Kasumi-1 (cell line): ENCODE measurements at places on chromosomes 1 and 21.

- no peak for DNase-seq
Measured at GRCh38 chr1:107991371-107992066, 26.5 kb upstream of the VAV3 start.

DNA sequence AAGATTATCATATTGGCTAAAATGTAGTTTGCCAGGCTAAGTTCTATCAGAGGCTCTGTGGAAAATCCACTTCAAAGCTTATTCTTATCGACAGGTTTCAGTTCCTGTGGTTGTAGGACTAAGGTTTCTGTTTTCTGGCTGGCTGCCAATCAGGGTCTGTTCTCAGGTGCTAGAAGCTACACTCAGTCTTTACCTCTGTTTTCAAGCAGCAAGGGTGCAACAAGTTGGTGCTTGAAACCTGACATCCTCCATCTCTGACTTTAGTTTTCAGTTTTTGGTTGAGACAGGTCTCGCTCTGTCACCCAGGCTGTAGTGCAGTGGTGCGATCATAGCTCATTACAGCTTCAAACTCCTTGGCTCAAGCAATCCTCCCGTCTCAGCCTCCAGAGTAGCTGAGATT, 15.3 kb upstream of the TMCO2 start:
- DNase-seq: no peak

DNA sequence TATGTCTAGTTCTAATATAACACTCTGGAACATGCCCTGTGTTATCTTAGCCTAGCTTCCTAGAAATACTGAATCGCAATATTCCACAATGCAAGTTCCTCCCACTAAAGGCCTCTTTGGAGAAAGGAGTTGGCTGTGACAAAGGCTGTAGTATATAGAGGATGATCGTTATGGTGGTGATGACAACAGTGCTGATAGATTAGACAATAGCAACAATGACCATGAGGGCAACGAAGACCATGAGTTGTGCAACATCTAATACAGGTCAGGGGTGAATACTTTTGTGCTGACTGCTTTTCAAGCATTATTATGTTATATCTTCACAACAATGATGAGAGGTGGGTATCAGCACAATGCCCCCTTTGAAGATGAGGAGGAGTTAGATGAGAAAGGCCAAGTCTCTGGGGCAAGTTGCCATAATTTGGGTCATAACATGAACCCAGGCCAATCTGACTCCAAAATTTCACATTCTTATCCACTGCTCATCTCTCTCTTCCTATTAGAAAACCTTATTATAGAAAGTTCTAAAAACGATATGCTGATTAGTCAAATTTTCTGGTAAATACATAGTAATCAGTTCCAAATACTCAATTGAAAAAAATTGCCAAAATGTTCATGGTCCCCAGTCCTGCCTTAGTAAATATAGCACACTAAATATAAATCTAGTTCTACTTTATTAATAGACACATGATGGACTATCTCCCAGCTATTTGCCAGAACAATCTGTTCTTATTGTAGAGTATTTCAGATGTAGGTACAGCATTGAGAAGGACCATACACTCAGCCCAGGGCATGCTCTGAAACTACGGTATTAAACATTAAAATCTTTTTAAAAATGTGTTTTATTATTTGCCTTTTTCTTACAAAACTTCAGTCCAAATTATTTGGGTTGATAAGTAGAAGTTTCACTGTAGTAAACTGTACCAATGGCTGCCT, 37.5 kb downstream of the HIVEP3 start:
- no peak for DNase-seq

GRCh38 chr1:11929849-11930248, 3.6 kb upstream of the KIAA2013 start:
- peak; percentile 79 for DNase-seq

DNA sequence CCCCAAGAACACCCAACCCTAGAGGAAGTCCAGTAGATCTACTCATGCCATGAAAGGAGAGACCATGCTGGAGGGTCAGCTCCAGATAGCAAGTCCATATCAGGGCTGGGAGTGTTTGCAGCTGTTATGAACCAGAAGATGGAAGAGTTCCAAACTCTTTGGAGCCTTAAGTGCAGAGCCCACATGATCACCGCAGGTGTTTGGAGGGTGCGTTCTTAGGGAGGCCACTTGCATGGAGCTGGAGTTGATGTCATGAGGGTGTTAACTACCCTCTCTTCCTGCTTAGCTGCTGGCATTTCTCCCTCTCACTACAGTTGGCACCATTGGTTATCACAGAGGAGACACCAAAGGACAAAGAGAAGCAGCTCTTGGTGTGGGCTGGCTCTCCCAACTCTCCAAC, 616.9 kb downstream of the AJAP1 start:
- DNase-seq: no peak

- DNase-seq: no peak
Measured at GRCh38 chr21:42352441-42353095, 1.8 kb upstream of the TFF2 start.

- no peak for DNase-seq
Measured at GRCh38 chr1:53541263-53541625, 82.0 kb downstream of the DMRTB1 start.

DNA sequence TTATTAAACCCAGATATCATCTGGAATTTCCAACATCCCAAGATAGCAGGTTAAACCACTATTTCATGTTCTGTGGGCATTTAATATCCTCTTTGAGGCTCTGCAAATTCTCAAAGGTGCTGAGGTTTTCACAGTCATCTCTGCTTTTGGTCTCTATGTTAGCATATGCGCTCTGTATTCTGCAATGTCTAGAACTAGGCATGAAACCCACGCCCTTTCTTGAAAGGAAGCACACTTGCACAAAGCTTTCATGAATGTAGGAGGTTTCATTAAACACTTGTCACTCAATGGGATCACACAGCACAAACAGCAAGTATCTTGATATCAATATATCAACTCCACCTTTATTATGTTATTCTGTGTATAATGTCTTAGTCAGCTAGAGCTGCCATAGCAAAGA, 172.0 kb upstream of the USP24 start:
- no peak for DNase-seq

DNA sequence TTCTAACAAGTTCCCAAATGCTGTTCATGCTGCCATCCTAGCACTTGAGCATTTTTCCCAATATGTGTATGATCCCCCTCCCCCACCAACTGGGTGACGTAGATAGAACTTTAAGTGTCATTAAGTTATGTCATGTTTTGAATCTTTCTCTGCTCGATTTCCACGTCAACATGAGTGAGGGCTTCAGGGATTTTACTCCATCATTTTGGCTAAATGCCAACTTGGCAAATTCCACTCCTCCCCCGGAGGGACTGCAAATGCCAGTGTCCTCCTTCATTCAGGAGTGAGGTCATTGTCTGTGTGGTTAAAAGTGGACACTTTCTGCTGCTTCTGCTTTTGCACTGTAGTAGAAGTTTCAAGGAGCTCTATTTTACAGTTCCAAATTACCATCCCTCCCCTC, 201.7 kb downstream of the FGGY start:
- peak; percentile 20 for DNase-seq

DNA sequence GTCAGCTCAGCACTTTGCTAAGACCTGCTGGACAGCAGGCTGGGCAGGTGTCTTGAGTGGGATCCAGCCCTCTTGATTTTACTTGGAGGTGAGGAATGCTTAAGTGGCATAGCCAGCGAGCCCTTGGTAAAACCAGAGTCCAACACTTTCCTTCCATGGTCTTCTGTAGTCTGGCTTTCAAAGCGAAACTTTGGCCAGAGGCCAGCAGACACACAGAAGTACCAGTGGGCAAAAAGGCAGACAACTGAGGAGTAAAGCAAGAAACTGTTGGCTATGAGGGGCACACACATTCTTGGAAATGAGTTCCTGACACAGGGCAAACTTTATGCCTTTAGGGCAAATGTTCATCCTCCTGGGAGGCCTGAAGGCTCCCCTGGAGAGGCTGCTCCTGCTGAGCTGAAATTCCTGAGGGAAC, 281.0 kb upstream of the POU3F1 start:
- no peak for DNase-seq

DNA sequence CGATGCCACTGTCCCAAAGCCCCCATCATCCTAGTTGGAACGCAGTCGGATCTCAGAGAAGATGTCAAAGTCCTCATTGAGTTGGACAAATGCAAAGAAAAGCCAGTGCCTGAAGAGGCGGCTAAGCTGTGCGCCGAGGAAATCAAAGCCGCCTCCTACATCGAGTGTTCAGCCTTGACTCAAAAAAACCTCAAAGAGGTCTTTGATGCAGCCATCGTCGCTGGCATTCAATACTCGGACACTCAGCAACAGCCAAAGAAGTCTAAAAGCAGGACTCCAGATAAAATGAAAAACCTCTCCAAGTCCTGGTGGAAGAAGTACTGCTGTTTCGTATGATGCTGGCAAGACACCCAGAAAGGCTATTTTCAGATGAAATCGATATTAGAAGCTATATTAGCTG, 8.1 kb downstream of the RHOU start:
- no peak for DNase-seq

DNA sequence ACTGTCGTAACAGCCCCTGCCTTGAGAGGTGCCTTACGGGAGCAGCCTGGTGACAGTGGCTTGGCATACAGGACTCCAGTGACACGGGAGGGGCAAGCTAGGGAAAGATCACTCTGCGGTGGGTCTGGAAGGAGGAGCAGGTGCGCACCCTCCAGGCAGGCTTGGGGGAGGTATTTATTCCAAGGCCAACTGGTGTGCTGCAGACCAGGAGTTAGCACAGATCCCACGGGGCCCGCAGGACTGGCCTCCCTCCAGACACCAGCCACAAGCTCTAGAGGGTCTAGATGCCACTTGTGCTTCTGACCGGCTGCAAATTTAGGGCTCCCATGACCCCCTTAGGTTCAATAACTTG, 22.1 kb downstream of the PSEN2 start:
- no peak for DNase-seq

DNA sequence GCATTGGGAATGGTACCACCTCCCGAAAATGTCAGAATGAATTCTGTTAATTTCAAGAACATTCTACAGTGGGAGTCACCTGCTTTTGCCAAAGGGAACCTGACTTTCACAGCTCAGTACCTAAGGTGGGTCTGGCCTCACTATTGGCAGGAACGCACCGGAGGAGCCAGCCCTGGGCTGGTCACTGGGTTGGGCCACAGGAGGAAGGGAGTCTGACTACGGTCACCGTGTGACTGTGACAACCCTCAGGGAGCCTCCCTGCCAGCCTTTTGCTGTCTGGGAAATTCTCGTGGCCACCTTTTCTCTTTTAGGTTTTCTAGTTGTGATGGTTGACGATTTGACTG, 2.2 kb downstream of the IL10RB start:
- no peak for DNase-seq

- peak; percentile 26 for DNase-seq
Measured at GRCh38 chr1:109620401-109620791, 759 bp downstream of the AMPD2 start.

DNA sequence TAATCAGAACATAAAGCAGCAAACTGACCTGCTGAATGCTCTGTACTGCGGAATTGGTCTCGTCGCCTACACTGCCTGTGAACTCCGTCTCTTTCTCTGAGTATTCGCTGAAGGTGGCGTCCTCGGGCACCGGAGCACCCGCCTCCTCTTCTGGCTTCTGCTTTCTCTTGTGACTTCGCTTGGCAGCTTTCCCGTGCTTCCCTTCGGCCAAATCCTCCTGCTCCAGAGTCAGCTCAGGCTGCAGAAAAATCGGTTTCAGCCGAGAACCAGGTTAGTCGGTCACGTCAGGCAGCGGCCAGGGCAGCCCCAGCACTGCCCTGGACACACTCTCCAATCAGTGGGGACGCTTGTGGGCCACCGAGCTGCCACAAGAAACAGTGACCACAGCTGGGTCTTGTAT, 35.8 kb upstream of the RIPK4 start:
- DNase-seq: peak; percentile 69

DNA sequence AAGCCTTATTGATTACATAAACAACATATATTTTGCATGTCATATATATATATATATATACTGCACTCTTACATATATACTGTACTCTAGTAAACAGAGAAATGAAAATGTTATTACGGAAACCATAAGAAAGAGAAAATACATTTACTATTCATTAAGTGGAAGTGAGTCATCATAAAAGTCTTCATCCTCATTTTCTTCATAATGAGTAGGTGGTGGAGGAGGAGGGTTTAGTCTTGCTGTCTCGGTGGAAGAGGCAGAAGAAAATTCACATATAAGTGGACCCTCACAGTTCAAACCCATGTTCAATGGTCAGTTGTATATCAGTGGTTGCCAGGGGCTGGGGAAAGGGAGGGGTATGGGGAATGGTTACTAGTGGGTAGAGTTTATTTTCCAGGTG, 8.0 kb upstream of the IFNLR1 start:
- DNase-seq: no peak

- DNase-seq: no peak
Measured at GRCh38 chr1:1876335-1876930, 14.5 kb downstream of the GNB1 start.

- peak; percentile 80 for DNase-seq
Measured at GRCh38 chr1:182595641-182596240, 6.7 kb upstream of the RNASEL start.

DNA sequence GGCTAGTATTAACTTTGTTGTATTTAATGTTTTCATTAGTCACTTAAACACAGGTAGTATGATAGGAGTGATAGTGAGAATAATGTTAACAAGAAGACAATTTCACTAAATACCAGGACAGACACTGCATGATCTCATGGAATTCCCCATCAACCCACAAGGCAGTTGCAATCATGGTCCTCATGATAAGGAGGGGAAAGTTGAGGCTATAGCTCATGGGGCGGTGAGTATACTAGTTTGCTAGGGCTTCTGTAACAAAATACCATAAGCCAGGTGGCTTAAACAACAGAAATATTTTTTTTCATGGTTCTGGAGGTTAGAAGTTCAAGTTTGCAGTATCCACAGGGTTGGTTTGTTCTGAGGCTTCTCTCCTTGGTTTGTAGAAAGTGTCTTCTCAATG, 115.8 kb downstream of the DSCAM start:
- no peak for DNase-seq

DNA sequence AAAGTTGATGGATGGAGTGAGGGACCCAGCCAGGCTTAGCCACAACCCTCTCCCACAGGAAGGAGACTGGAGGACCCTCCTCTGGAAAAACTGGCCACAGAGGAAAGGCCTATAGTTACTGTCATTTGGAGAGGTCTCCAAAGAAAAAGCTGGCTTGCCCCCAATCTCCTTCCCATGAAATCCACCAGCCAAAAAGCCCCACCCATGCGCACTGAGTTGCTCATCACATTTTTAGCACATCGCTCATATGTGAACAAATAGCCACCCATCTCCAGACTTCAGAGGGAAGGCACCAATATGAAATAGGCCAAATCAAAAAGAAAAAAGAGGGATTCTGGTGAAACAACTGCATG, 36.9 kb upstream of the QSOX1 start:
- DNase-seq: no peak

GRCh38 chr1:53495633-53496345, 36.6 kb downstream of the DMRTB1 start:
- no peak for DNase-seq

DNA sequence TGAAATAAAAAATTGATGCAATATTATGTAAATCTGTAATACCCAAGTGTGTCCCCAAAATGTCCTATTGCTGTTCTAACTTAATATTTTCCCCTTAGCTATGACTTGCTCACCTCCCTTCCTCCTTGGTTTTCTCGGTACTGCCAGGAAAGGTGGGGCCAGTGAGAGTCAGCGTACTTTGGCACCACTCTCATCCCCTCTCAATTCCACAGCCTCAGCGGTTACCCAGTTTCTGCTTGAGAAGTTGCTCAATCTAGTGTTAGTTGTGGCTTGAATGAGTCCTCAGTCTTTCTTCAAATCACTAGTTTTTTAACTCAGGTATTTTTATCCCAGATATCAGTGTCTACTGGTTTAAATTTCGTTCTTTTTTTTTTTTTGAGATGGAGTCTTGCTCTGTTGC, 32.3 kb downstream of the BCAS2 start:
- no peak for DNase-seq

GRCh38 chr1:42914092-42914627, 44.5 kb downstream of the SLC2A1 start:
- no peak for DNase-seq

GRCh38 chr1:150552128-150552910, 3.1 kb downstream of the ADAMTSL4 start:
- DNase-seq: peak; percentile 98
